Activated CD4-positive, alpha-beta memory T cell treated with anti-CD3 and anti-CD28 coated beads for 36 hours (primary cell): ENCODE measurements at places on chromosomes 3 and 15.

- no peak for DNase-seq
These were observed 65.2 kb downstream of the SMAD6 start for GRCh38 chr15:66767240-66767659.

- no peak for DNase-seq
These were observed 79.8 kb upstream of the IQSEC1 start for GRCh38 chr3:13152826-13153710.

DNA sequence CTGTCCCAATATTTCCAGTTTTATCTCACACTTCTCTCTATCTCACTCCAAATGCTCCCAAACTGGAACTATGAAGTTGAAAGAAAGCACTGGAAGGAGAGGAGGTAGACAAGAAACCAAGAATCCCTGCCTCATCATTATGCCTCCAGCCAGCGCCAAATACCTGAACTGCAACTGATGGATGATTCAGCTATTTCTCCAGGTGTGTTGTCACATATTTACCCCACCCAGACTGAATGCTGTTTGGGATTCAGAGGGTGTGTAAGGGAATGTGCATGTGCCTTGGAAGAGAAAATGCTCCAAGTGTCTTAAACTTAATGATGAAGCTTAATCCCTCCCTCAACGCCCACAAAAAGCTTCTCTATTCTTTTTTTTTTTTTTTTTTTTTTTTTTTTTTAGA, 269.5 kb upstream of the ATP11B start:
- no peak for DNase-seq

DNA sequence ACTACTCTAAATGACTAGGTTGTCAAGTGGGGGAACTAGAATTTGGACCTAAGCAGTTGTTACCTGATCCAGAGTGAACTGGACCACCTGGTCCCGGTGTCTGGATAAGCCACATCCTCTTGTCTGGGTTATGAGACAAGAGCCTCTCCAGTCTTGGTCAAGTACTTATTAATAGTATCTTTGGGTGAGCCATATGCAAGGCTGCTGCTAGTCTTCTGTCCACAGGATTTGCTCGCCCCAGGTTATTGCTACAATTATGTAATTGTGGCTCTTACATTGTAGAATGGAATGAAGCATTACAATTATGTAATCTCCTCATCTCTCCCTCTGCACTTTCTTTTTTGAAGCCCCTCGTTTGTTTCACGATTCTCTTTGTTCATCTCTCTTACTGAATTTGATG, 24.0 kb upstream of the AGBL1 start:
- DNase-seq = no peak

DNA sequence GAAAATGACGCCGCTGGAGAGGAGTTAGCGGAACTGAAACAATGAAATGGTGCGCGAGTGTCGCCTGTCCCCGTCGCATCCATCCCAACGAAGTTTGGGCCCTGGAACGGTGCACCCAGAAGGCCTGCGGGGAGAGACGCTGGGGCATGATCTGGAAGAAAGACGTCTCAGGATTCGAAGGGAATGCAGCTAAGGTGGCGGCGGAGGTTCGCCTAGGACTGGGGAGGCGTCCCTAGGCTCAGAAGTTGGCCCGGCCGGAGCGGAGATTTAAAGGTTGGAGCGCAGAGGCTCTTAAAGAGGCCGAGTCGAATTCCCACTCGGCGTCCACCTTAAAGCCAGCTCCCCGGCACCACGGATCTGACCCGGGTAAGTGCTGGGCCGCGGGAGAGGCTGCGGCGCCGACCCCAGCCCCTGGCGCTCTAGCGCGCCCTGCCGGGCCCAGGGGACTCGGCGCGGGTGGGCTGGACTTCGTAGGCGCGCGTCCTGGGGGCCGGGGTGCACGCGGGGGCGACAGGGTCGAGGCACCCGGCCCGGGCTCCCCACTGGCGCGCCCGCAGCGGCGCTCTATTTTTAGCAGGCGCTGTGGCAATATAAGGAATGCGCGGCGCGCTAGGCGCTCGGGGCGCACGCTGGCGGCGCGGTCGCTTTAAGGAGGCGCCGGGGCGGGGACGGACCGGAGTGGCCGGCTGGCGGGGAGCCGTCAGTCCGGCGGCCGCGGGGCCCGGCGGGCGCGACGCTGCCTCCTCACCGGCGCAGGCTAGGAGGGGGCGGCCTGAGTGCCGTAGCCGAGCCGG, at the start of gene MRAS:
MRAS (plus strand) TSS at position 620 of the 794 bp plus-strand sequence. CDS start 24,305 bp downstream, outside the sequence.
- DNase-seq = peak; percentile 46

GRCh38 chr3:192260116-192261010, 467.0 kb downstream of the FGF12 start:
- DNase-seq = no peak

- DNase-seq = peak; percentile 32
These were observed 17.7 kb downstream of the CRTAP start for GRCh38 chr3:33131331-33132018.

DNA sequence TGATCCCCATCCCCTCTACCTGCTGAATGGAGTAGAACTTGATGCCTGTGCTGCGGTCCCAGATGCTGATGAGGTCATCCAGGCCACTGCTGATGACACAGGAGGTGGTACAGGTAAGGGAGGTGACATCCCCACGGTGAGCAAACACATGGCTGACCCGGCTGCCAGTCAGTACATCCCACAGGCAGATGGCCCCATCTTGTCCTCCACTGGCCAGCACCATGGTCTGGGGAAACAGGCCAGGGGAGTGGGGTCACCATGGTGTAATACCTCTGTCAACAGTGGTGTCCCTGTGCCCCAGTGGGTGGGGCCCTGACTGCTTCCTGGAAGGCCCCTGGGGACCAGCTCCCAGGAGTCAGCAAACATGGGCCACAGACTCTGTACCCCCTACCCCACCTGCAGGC, 33.3 kb downstream of the PTPN23 start:
- no peak for DNase-seq

DNA sequence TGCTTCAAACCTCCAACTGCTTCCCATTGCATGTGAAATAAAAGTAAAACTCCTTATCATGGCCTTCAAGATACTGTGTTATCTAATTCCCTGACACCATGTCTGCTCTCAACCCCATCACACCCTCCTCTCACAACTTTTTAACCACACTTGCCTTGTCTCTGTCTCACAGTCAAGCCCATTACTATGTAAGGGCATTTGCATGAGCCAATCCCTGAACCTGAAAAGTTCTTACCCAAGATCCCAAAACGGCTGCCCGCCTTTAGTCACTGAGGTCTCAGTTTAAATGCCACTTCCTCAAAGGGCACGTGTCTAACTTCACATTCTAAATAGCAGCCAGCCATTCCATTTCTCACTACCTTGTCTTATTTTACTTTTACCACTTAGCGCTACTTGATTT, 83.1 kb downstream of the SST start:
- no peak for DNase-seq

DNA sequence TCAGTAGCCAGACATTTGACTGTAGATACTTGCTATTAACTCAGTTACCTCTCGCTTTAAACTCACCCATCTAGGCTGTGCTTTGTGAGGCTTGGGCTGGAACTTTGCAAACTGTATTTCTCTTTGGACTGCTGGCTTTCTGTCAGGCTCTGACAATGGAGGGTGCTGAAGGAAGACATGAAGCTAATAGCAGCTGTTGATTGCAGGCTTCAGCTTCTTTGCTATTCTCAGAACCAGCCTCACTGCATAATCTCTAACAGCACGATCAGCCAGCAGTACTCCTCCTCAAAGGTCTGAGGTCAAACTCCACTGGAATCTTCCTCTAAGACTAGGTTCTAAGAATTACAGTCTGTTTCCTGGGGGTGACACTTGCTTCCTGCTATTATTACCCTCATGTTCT, 295.6 kb downstream of the ZBBX start:
- DNase-seq = no peak

- no peak for DNase-seq
These were observed 59.1 kb downstream of the CORO2B start for GRCh38 chr15:68637767-68638404.

DNA sequence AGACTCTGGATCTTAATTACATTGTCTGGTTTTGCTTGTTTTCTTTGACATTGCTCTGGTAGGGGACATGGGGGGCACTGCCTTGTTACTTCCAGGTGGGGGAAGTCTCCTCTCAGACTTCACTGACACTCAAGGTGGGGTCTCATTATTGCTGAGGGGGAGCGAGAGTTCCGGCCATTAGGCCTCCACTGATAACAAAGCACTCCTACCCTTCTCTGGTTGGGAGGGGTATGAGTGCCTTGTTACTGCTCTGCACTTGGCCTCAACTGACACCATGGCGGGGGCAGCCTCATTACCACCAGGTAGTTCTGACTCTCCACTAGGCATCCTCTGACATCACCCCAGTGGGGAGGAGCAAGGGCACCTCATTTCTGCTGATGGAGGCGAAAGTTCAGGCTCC, 25.7 kb downstream of the SH3GL3 start:
- no peak for DNase-seq

DNA sequence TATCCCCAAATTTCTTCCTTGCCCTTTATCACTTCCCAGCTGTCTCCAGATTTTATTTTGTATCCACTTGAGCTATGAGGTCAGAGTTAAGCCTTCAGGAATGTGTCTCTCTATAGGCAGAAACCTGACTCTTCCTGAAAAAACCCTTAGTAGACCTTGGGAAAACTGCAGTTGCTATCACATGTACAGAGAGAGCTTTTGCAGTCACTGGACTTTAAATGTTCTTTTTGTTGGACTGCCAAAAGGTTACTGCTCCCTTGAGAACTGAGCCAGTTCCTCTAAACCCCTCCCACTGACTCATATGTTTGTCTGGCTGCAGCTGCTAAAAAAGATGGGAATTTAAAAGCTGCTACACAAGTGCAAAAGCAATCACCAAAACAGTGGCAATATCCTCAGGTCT, 169.1 kb upstream of the CCDC54 start:
- DNase-seq = no peak

GRCh38 chr3:113560831-113561623, 28.7 kb downstream of the SIDT1 start:
- DNase-seq = no peak

DNA sequence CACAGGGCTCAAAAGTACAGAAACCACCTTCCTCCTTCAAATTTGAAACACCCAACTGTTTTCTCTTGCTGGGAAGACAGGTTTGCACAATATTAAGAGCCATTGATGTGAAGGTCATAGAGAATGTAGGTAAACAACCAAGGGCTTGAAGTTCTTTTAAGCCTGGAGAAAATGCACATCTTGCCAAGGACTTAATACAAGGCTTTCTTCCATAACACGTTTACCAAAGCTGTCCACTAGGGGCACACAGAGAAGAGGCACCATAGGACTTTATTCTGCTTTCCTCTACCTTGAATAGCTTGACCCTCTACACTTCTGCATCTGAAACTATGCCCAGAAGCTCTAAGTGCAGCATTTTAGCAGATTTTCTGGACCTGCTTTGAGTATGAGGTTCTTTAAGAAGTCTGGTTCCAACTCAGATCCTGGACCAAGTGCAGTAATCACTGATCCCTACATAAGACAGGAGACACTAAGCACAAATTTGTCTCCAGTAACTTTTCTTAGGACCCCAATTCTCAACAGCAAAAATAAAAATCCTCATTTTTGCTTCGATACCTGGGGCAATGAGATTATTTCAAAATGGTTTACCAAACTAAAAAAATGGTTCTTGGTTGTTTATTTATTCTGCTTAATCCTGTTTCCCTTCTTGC, 138.0 kb downstream of the FBN1 start:
- DNase-seq = no peak

GRCh38 chr15:61396235-61396919, 167.3 kb upstream of the RORA start:
- no peak for DNase-seq

GRCh38 chr15:64950888-64951287, 38.8 kb downstream of the SPG21 start:
- DNase-seq = peak; percentile 10

- DNase-seq = no peak
These were observed 556.4 kb upstream of the CCDC54 start for GRCh38 chr3:106820726-106821362.

GRCh38 chr3:45606991-45607712, 12.6 kb downstream of the LIMD1 start:
- DNase-seq = no peak

DNA sequence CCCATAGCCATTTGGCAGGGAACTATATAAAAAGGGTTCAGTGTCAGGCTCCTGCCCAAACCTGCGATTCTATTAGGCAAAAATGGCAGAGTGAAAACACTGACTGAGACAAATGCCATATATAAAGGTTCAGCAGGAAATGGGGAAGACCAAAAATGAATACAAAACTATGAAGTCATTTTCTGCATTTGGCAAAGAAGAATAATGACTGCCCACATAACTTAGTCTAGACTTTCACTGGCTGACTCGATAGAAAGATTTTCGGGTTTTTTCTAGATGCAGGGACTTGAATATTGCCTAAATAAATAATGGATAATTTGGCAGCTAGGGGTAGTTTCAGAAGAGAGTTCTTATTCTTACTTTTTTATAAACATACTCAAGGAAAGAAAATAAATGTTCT, 178.0 kb downstream of the TPRG1 start:
- DNase-seq = no peak

DNA sequence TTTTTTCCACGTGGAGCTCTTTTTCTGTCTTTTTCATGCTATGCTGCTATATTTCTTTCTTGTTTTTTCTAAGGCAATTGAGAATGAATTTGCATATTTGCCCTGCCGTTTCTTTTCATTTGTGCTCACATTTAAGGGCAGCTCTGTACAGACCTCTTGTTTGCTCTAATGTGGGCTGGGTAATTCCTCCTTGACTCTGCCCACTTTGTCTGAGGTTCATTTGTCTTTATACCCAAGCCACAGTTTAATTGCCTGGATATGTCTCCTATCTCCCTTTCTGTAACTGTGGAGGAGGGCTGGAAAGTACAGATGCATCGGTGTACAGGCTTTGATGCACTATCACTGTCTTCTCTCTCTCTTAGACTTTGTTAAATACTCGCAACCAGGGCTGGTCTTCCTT, 195.9 kb downstream of the EPHB1 start:
- no peak for DNase-seq

DNA sequence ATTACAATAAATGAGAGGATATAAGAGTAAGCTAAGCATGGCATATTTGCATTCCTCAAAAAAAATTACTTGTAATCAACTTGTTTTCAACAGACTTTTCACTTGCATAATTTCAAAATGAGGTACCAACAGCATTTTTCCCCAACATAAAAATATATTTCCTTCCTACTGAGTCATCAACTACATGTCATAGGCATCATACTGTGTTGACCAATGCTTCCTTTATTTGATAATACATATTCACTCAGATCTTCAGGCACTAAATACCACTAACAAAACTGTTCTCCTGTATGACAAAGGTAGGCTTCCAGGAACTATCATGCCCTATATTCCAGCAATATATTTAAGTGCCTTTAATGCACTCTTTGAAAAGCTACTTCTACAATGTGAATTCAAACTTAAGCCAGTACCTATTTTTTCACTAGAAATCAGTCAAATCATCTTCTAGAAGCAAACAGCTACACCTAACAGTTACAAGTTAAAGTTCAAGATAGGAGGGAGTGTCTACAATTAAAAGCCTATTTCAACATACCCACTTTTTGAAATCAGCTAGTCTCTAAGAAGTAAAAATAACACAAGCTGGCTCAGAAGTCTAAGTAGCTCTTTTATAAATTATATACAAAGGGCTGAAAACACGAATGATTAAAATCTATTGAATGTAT, 11.3 kb downstream of the ADAM10 start:
- DNase-seq = no peak

GRCh38 chr15:69573815-69574475, 121.3 kb downstream of the RPLP1 start:
- DNase-seq = peak; percentile 87

GRCh38 chr3:116057400-116058006, 387.8 kb downstream of the LSAMP start:
- DNase-seq = no peak
